ENCODE measurements at places on chromosomes 7 and 10. TPM values are rescaled to one million over a fixed set of nuclear protein-coding genes. Genes with fewer than 3 reads are reported as not detected.

HECW1 gene
- total RNA-seq = 0.29 TPM

DRGX gene
- not detected for total RNA-seq

DNA sequence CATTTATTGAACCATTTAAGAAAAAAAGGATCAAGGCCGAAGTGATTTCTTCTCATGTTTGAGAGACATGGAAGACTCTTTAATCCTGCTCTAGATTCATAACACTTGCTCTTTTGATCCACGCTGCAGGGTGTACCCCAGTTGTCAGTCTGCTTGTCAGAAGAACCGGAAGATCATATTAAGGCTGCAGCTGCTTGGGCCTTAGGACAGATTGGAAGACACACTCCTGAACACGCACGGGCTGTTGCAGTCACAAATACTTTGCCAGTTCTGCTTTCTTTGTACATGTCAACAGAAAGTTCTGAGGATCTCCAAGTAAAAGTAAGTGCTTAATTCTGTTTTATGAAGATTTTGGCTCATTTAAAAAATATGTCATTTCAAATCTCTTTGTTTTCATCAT, 46.3 kb downstream of the SPAG6 start:
- no peak for DNase-seq

DNA sequence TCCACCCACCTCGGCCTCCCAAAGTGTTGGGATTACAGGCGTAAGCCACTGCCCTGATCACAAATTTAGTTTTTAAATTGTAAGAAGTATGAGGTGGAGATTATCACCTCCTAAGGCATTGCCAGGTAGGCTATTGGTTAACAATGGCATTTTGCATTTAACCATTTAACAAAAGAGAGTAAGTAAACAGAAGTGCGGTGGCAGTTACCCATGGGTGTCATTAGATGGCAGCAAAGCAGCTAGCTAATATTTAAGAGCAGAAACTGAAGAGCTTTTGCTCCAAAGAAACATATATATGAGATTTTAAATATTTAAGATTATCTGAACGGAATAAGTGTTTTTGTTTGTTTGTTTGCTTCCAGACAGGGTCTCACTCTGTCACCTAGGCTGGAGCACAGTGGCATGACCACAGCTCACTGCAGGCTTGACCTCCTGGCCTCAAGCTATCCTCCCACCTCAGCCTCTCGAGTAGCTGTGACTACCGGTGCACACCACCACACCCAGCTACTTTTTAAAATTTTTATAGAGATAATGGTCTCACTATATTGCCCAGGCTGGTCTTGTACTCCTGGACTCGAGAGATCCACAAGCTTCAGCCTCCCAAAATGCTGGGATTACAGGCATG, 325.5 kb upstream of the C7orf33 start:
- no peak for DNase-seq

DNA sequence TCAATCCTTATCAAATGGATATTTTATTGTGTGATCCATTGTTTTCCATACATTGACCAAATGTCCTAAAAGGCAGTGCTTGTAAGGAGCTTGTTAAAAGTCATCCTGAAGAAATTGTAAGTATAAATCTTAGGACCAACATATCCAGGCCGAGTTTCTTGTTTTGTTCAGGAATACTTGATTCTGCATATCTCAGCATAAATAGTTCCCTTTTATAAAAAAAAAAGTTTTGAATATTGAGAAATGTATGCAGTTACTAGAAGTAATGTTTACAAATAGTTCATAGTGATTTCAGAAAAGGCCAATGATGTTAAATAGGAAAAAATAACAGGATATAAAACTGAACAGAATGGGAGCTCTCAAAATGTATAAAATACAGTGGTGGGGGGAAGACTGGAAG, 6.6 kb downstream of the GRID1 start:
- DNase-seq = no peak

GRCh38 chr10:63140077-63140476, 6.9 kb downstream of the NRBF2 start:
- no peak for DNase-seq

DNA sequence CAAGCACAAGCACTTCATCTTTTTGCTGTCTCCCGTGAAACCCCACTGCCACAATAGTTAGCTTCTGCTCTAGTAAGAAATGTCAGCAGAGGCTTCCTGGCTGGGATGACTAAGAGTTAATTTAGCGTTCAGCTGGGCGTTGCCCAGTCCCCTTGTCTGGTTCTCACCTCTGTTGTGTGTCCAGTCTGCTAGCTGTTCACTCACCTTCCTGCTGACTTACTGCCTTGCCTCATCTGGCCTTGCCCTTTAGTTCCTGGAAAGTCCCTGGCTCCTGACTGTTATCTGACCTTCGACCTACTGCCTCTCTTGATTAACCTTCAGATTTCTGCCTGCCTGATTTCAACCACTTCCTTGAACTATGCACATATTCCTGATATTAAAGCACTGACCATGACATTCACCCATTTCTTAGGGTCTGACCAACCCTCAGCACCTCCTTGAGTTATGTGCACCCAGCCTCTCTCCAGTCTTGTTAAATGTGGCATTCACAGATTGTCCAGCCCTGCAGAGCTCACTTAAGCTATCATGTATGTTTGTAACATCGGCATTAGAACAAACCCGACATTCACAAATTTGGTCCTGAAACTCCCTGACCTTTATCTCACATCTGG, 30.3 kb downstream of the C7orf33 start:
- no peak for DNase-seq

DNA sequence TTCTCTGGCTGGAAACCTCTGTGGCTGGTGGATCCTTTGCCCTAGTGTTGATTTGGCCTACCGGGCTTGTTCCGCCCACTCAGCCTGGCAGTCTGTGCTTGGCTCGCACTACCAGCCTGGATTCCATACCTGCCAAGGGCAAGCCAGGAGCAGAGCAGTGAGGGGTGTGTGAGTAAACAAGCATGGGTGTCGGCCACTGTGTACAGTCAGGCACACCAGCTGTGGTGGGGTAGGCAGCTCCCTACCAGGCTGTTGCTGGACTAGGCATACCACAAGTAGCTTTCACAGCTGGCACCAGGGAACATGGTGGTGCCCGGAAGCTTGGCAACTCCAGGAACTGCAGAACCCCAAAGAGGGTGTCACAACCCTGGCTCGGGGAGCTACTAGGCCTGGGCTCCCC, 942.9 kb upstream of the LRRN3 start:
- no peak for DNase-seq

- no peak for DNase-seq
Measured at GRCh38 chr10:104804880-104805279, 163.8 kb downstream of the SORCS3 start.

Measured in left lung (tissue), 14 donors.